ENCODE measurements at places on chromosomes 2 and 18. TPM values are rescaled to one million over a fixed set of nuclear protein-coding genes. Genes with fewer than 3 reads are reported as not detected.

Gene MC5R
- total RNA-seq, result not detected

Gene CEP192
- total RNA-seq, result 25.6 TPM

Gene MAPK4
- total RNA-seq, result 21.7 TPM

Gene YPEL5
- total RNA-seq, result 63.6 TPM

Gene NDC80
- 0.55 TPM for total RNA-seq

Gene IL1F10
- total RNA-seq, result not detected

Gene GREB1
- total RNA-seq, result 7.8 TPM

Gene GCFC2
- total RNA-seq, result 9.6 TPM

Gene MAB21L4
- not detected for total RNA-seq

Gene RFTN2
- 5.6 TPM for total RNA-seq

Gene TCF23
- 0.08 TPM for total RNA-seq

Gene DSC2
- total RNA-seq, result 24.5 TPM

Gene RBFA
- total RNA-seq, result 22.8 TPM

Gene SGPP2
- 2.3 TPM for total RNA-seq

Gene FAM110C
- total RNA-seq, result 3.3 TPM

Gene CCL20
- not detected for total RNA-seq

All from left ventricle myocardium inferior (tissue), 1 donor.